ENCODE measurements at places on chromosomes 13 and 19. TPM values are rescaled to one million over a fixed set of nuclear protein-coding genes. Genes with fewer than 3 reads are reported as not detected.

- no peak for DNase-seq
- peaks cover 87% of the 10 kb centered on the region for H3K27me3 ChIP-seq
- no peaks in the 10 kb centered on the region for H3K36me3 ChIP-seq
- no peak overlapping the region for H3K4me3 ChIP-seq
- no peak overlapping the region for H3K27ac ChIP-seq
Measured at GRCh38 chr13:29484236-29484635, 111.3 kb downstream of the SLC7A1 start.

DNA sequence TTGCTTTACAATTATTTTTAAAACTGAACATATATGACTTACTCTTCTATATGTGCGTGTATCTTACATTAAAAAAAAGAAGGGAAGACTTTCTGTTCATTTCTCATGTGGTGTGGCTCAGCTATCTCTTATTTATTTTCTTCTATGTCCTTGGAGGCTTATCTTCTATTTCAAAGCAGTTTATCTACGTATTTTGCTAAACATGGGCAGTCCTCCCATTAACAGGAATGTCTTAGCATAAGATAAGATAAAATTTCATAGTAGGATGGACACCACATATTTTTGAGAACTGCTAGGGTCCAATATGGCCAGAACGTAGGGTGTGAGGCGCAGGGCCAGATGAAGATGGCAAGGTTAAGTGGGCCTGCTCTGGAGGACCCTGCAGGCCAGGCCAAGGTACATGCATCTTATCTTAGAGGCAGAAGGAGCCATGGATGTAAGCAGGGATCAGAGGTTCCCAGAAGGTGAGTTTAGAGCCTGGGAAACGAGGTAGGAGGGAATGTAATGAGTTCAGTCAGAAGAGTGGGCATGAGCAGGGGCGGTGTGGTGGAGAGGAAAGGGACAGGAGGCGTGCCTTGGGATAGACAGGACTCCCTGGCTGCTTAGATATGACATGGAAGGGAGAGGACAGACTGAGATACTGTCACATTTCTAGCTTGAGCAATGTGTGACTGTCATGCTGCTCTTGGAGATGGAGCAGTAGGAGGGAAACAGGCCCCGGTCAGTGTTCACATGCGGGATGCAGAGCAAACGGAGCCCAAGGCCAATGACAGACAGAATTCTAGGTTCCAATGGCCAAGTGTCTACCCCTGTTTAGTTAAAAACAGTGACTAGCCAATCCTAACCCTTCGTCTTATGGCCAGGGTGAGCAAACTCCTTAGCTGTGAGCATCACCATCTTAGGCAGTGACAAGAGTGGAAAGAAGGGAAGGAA lies 68.6 kb upstream of the MEDAG start:
- H3K27me3 ChIP-seq = no peaks in the 10 kb centered on the region
- H3K36me3 ChIP-seq = no peaks in the 10 kb centered on the region
- DNase-seq = no peak
- no peak overlapping the region for H3K27ac ChIP-seq
- H3K4me1 ChIP-seq = peaks cover 11% of the 10 kb centered on the region
- H3K4me3 ChIP-seq = no peak overlapping the region

The TNFRSF19 gene
- total RNA-seq = 4.7 TPM

- peaks cover 9% of the 10 kb centered on the region for H3K36me3 ChIP-seq
- no peaks in the 10 kb centered on the region for H3K27me3 ChIP-seq
- DNase-seq = no peak
Measured at GRCh38 chr13:24512908-24513213, 283 bp upstream of the PARP4 start.

DNA sequence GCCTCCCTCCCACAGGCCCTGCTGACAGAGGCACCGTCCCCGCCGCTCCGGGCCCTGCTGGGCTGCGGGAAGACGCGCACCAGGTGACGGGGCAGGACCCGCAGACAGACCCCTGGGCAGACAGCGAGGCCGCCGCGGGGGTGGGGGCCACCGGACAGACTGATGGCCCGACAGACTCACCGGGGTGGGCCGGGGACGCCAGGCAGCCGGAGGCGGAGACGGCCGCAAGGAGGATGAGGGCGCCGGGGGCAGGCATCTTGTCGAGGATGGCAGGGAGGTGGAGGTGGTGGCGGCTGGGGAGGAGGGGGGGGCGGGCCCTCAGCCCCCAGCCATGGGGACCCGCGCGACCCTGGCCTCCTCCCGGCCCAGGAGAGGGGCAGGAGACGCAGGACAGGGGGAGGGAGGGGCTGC lies 309 bp downstream of the LMTK3 start:
- H3K36me3 ChIP-seq = no peaks in the 10 kb centered on the region
- peak overlapping the region; percentile 63 for H3K4me3 ChIP-seq
- H3K27ac ChIP-seq = no peak overlapping the region
- DNase-seq = no peak
- H3K4me1 ChIP-seq = no peaks in the 10 kb centered on the region

The SERTAD3 gene
- 7.9 TPM for total RNA-seq

GRCh38 chr13:98187965-98188261 lies 10.8 kb upstream of the RNF113B start:
- no peaks in the 10 kb centered on the region for H3K36me3 ChIP-seq
- no peaks in the 10 kb centered on the region for H3K27me3 ChIP-seq
- H3K4me1 ChIP-seq = no peaks in the 10 kb centered on the region
- no peak overlapping the region for H3K27ac ChIP-seq
- no peak overlapping the region for H3K4me3 ChIP-seq

DNA sequence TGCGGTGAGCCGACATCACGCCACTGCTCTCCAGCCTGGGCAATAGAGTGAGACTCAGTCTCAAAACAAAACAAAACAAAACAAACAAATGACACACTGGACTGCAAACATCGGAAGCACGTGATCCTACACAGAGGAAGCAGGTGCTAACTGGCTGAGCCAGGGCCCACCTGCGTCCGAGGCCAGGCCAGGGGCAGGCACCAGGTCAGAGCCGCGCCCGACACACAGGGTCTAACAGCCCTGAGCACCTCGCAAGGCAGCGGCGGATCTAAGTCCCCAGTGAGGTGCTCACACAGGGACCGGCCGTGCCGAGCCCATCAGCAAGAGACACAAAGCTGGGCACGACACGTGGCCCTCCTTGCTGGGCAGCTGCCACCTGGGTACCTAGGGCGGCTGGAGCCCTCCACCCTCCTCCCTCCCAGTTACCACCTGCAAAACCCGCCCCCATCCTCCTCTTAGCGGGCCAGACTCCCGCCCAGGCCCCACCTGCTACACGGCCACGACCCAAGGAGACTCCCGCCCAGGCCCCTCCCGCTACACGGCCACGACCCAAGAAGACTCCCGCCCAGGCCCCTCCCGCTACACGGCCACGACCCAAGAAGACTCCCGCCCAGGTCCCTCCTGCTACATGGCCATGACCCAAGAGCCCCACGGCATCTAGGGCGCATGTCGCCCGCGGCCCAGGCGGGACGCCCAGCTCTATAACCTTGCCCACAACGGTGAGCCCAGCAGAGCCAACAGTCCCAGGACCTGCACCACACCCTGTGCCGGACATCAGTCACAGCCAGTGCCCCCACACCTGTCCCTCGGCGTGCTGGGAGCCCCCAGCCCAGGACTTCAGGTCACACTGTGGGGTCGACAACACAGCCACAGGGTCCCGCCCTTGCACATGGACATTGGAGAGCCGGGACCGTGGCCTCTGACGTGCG lies 15.6 kb downstream of the AP3D1 start:
- no peak for DNase-seq
- H3K27me3 ChIP-seq = no peaks in the 10 kb centered on the region
- H3K4me3 ChIP-seq = no peak overlapping the region

GRCh38 chr13:29861694-29862110 lies 11.3 kb upstream of the UBL3 start:
- peak; percentile 82 for DNase-seq
- H3K27me3 ChIP-seq = no peaks in the 10 kb centered on the region
- no peaks in the 10 kb centered on the region for H3K36me3 ChIP-seq

DNA sequence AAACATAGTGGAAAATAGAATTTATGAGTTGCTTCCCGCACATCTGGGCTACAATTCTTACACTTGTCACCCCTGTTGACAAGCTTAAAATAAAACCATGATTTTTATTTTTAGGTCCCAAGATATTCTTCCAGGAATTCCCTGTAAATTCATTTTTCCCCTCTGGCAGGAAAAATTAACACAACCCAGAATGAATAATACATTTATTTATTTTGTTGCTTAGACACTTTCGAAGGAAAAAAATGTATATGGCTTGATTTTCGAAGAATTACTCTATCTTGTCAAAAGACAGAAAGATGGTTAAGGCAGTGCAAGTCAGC lies 74.4 kb downstream of the LHFPL6 start:
- H3K27ac ChIP-seq = peak overlapping the region; percentile 67
- DNase-seq = no peak
- H3K4me1 ChIP-seq = peaks cover 40% of the 10 kb centered on the region
- H3K36me3 ChIP-seq = no peaks in the 10 kb centered on the region
- no peak overlapping the region for H3K4me3 ChIP-seq

GRCh38 chr13:91031508-91031907 lies 316.0 kb upstream of the MIR17HG start:
- DNase-seq = peak; percentile 3
- H3K36me3 ChIP-seq = no peaks in the 10 kb centered on the region
- no peak overlapping the region for H3K27ac ChIP-seq
- no peaks in the 10 kb centered on the region for H3K4me1 ChIP-seq
- no peak overlapping the region for H3K4me3 ChIP-seq

DNA sequence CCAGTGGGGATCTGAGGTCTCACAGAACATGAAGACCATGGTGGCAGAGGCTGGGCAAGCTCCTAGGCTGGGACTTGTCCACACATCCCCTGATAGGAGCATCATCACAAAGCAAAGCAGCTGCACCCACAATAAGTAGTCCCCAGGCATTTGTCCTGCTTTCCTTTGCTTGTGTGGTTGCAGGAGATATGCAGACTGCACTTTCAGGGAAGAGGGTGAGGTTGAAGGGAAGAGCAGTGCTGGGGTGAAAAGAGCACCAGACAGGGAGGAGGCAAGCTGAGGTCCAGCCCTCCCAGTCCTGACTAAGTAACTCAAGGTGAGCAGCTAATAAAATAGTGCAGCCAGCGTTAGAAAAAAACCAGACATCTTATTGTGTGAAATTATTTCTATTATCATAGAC lies 383.6 kb downstream of the UQCRFS1 start:
- DNase-seq = no peak
- no peaks in the 10 kb centered on the region for H3K4me1 ChIP-seq
- H3K4me3 ChIP-seq = no peak overlapping the region
- H3K36me3 ChIP-seq = no peaks in the 10 kb centered on the region
- H3K27ac ChIP-seq = no peak overlapping the region
- H3K27me3 ChIP-seq = no peaks in the 10 kb centered on the region

- no peaks in the 10 kb centered on the region for H3K27me3 ChIP-seq
- H3K27ac ChIP-seq = no peak overlapping the region
- no peaks in the 10 kb centered on the region for H3K4me1 ChIP-seq
- H3K36me3 ChIP-seq = no peaks in the 10 kb centered on the region
Measured at GRCh38 chr13:23941211-23941610, 43.9 kb upstream of the C1QTNF9B start.

DNA sequence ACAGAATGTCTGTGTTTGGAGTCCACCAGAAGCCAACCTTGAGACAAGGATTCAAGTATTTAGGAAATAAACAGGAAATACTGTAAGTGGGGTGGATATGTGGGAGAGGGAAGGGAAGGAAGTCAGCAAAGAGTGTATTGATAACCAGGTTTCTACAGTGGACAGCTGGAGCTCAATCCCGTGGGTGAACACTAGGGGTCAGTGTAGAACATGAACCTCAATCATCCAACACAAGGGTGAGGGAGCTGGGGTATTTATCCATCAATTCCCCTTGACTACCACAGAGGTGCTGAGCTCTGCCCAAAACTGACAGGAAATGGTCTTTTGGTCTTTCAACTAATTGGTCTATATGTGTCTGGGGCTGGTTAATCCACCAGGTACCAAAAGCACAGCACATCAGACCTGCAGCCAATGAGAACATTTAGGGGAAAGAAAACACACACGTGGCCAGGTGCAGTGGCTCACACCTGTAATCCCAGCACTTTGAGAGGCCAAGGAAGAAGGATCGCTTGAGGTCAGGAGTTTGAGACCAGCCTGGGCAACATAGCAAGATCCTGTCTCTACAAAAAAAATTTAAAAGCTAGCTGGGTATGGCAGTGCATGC lies 5.6 kb upstream of the SYDE1 start:
- DNase-seq = peak; percentile 62
- no peak overlapping the region for H3K27ac ChIP-seq
- H3K36me3 ChIP-seq = no peaks in the 10 kb centered on the region
- H3K4me1 ChIP-seq = no peaks in the 10 kb centered on the region
- no peak overlapping the region for H3K4me3 ChIP-seq
- no peaks in the 10 kb centered on the region for H3K27me3 ChIP-seq

The URAD gene
- total RNA-seq = not detected

DNA sequence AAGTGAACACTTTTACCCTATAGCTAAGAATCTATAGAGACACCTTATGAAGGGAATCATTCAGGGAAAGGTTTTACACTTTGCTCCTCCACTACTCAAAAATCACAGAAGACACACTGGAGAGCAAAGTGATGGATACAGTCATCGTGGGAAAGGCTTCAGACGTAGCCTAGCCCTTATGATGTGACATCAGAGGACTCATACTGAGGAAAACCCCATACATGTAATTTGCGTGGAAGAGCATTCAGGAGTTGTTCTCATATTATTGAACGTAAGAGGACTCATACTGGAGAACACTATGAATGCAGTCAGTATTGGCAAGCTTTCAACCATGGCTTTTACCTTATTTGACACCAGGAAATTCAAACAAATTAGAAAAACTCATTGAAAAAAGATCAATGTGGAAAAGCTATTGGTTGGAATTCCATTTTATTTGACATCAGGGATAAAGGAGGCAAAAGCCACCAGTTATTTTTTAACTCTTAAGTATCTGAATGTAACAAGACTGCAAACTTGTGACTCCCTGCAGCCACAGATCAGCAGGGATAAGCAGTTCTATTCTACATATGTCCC lies 16.1 kb upstream of the ZNF274 start:
- no peak for DNase-seq
- H3K27ac ChIP-seq = no peak overlapping the region
- no peaks in the 10 kb centered on the region for H3K36me3 ChIP-seq
- H3K27me3 ChIP-seq = no peaks in the 10 kb centered on the region

- no peak overlapping the region for H3K4me3 ChIP-seq
- H3K27me3 ChIP-seq = no peaks in the 10 kb centered on the region
- H3K4me1 ChIP-seq = peaks cover 21% of the 10 kb centered on the region
- DNase-seq = no peak
- no peak overlapping the region for H3K27ac ChIP-seq
Measured at GRCh38 chr19:15429825-15430467, 11.2 kb upstream of the AKAP8L start.

DNA sequence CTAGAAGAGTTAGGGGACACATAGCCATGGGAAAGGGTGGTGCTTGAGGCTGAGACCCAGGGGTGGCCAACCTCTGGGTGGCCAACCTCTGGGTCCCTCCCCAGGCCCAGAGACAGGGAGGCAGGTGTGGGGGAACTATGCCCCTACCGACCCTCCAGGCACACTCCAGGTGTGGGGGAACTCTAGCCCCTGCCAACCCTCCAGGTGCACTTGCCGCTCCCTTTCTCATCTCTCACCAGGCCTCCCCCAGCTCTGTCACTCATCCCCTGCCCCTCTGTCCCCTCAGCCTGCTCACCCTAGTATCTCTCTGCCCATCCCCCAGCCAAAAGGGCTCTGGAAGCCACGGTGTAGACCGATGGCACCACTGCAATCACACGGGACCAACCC lies 10.6 kb upstream of the VSTM2B start:
- no peaks in the 10 kb centered on the region for H3K27me3 ChIP-seq
- no peak for DNase-seq
- no peak overlapping the region for H3K27ac ChIP-seq
- H3K4me3 ChIP-seq = no peak overlapping the region

The PSG1 gene
- total RNA-seq = not detected

GRCh38 chr13:91609353-91609752 lies 210.9 kb downstream of the GPC5 start:
- H3K36me3 ChIP-seq = no peaks in the 10 kb centered on the region
- DNase-seq = peak; percentile 7
- H3K27me3 ChIP-seq = no peaks in the 10 kb centered on the region
- no peak overlapping the region for H3K4me3 ChIP-seq

The WDFY2 gene
- total RNA-seq = 4.1 TPM
